ENCODE measurements at places on chromosomes 13 and 19.
A peak's percentile ranks its signal among the peaks of the same experiment; 100 is the strongest.

GRCh38 chr13:112172017-112172416 is 105.1 kb downstream of the SOX1 start:
- DNase-seq, result no peak

DNA sequence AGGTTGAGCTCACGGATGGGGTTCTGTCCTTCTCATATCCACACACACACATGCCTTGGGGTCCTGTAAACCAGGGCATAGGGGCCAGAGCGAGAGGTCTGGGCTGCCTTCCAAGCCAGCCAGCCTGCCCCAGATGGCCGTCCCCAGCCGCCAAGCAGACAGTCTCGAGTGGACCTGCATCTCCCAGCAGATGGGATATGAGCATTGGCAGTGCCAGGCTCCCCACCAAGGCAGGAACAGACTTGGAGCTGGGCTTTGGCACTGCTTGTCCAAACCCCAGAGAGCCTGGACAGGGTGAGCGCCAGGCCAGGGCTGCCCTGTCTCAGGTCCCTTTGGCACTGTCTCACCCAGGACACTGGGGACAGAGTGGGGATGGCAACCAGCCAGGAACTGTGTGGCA is 130.4 kb downstream of the DPF1 start:
- peak; percentile 27 for DNase-seq

- no peak for DNase-seq
Measured at GRCh38 chr13:85223883-85224656, 575.1 kb downstream of the SLITRK6 start.

DNA sequence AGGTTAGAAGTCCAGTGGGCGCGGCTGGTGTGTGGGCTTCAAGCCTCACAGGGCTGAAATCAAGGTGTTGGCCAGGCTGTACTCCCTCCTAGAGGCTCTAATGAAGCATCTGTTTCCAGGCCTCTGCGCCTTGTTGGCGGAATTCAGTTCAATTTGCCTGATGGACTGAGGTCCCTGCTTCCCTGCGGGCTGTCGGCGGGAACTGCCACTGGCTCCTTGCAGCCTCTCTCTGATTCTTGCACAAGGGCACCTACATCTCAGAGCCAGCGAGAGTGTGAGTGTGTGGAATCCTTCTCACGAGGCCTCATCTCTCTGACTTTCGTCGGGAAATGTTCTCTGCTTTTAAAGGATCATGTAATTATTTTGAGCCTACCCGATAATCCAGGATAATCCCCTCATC is 128.6 kb downstream of the DLEU7 start:
- DNase-seq, result no peak

DNA sequence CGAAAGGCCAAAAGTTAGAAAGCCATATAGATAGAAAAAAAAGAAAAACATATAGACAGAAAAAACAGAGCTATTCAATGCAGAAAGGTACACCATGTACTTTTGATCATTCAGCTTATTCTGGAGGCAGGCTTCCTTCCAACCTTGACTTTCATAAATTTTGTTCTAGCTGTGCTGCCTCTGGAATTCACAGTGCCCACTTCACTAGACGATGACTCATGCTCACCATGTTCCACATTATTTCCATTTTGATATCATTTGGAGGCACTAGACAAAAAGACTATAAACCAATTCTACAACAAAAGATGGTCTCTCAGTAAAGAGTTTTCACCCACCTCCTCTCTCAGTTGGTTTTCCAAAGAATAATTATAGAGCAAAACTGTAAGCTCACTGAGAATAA is 229.0 kb upstream of the IPO5 start:
- DNase-seq, result no peak

DNA sequence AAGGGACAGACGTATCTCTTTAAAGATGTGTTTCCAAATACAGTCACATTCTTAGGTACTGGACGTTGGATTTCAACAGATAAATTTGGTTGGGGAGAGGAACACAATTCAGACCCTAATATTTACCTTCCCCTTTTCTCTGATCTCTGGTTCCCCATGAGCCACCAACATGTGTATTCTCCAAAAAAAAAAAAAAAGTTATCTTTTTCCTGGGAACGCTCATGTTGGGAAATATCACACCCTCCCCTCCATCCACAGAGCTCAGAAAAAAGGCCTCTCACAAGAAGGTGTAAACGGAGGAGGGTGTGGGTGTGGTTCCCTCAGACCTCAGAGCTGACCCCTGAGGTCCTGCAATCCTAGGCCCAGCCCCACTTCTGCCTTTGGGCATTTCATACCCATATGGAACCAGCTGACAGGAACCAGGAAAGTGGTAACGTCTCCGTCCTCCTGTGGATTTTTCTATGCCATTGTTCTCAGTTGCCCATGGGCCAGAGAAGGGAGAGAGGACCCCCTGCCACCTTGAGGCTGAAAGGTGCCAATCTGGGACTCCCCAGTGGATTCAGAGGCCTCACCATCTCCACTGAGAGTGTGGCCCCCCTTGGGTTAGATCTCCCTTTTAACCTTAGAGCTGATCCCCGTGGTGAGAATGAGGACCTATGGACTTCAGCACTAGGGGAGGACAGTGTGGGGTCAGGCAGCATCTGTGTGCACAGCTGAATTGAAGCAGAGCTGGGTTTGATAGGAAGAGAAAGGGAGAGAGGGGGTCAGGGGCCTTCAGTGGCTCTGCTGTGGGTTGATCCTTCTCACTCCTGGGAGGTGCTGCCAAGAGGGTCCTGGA is 8.4 kb upstream of the SIGLEC12 start:
- no peak for DNase-seq

DNA sequence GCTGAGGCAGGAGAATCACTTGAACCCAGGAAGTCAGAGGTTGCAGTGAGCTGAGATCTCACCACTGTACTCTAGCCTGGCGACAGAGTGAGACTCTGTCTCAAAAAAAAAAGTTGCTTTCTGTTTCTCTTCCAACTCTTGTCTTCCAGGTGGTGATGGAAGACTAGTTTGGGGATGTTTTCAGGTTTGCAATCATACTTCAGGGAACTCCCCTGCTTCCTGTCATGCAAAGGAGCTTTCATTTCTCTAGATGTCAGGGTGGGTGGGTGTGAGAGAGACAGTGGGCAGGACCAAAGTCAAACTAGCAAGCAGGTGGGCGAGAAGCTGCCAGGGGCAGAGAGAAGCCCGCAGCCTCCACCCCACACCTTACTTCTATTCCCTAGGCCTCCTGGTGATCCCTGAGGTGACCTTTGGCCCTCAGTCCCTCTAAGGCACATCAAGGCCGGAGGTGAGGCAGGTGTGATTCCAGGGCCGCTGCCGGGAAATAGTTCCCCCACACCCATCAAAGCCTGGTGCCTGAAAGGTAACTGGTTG is 25.7 kb downstream of the CCNE1 start:
- no peak for DNase-seq

DNA sequence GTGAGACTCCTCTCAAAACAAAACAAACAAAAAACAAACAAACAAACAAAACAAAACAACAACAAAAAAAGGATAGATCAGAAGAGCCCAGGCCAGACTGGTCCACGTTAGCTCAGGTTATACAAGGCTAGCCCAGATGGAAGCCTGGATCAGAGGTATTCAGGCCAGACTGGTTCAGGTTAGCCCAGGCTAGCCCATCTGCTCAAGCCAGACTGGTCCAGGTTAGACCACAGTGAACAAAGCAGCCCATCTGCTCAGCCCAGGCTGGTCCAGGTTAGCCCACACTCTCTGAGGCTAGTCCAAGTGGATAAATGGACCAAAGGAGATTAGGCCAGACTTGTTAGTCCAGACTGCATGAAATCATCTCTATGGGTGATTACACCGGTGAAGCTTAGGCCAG is 41.2 kb downstream of the CCL25 start:
- DNase-seq, result no peak

- DNase-seq, result peak; percentile 29
Measured at GRCh38 chr13:76992548-76993001, 694 bp downstream of the CLN5 start.

- DNase-seq, result no peak
Measured at GRCh38 chr13:99986741-99987140, 5.2 kb downstream of the ZIC2 start.

- DNase-seq, result no peak
Measured at GRCh38 chr19:37941782-37942515, 34.9 kb downstream of the SIPA1L3 start.

GRCh38 chr19:45352914-45353796 is 12.6 kb downstream of the KLC3 start:
- no peak for DNase-seq

GRCh38 chr19:3477951-3478350 is 2.4 kb downstream of the SMIM24 start:
- DNase-seq, result no peak

- DNase-seq, result no peak
Measured at GRCh38 chr19:29105629-29106292, 107.2 kb downstream of the UQCRFS1 start.

DNA sequence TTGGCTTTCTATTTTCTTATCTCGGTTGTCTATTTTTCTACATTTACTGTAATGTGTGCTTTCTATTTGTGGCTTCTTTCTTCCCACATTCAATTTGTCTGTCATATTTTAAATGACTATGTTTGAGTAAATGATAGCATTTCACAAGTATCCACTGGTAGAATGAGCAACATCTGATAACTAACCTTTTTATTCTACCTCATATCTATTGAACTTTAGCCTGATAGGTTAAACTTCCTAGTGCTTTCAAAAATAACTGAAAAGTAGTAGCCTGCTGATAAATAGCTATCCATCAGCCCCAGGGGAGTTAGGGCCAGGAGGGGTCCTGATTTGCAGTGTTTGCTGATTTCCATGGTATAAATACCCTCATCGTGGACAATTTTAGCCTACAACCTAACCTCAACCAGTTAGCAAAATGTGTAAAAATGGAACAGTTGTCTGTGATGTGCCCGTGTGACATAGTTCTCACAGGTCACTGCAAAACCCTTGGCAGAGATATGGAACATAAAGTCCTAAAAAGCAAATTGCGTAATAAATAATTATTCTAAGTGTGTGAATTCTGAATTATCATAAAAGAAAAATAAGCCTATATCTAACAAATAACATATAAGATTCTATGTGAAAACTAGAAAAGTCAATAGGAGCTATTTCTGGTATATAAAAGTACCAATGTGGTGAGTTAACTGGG is 32.1 kb downstream of the KCTD12 start:
- no peak for DNase-seq

DNA sequence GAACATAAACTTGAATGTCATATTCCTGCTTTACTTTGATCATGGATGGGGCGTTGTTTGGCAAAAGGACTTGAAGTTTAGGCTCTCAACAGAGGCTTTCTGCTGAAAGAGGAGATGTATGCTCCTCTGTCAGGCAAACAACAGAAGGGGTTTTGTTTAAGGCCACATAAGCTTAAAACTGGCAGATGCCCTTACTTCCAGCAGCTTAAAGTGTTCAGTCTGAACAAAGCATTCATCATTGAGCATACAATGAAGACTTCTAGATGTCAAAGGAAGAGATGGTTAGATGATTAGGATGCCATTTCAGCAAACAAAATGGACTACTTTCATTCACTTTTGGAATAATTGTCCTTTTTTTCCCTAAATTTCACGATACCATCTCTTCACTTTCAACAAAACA is 484.5 kb downstream of the SLITRK6 start:
- DNase-seq, result no peak

DNA sequence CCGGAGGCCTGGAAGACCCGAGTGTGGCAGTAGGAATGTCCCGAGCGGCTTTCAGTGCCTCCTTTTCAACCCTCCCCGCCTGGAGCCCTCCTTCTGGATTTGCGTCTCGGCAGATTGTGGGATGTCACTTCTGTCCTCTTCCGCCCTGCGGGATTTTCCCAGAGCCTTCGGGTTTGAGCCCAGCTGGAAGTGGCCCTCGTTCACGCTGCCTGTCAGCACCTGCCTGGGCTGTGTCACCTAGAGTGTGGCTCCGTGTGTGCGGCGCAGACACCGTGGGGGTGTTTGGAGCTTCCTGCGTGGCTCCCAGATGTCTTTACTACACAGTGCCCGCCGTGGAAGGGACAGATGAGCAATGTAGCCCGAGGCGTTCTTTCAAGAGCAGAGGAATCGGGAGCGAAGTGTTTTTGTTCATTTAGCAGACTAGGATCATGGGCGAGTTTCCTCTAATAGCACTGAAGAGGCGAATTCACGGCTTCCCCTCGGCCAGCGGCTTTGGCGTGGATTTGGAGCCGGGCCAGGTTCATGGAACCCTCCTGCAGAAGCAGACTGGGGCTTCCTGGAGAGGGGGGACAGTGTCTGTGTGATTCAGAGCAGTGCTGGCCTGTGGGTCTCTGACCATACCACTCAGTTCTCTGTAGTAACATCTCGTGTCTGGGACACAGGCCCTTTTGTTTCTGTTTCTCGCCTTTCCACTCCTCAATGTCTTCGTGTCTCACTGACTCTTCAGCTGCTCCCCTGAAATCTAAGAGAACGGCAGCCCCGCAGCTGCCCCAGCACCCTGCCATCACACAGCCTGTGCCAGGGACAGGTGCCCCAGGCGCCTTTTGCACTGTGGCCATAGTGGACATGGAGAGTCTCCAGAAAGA is 68.0 kb downstream of the KDM4B start:
- peak; percentile 66 for DNase-seq

- DNase-seq, result peak; percentile 22
Measured at GRCh38 chr13:27450921-27451471, 632 bp upstream of the MTIF3 start.

DNA sequence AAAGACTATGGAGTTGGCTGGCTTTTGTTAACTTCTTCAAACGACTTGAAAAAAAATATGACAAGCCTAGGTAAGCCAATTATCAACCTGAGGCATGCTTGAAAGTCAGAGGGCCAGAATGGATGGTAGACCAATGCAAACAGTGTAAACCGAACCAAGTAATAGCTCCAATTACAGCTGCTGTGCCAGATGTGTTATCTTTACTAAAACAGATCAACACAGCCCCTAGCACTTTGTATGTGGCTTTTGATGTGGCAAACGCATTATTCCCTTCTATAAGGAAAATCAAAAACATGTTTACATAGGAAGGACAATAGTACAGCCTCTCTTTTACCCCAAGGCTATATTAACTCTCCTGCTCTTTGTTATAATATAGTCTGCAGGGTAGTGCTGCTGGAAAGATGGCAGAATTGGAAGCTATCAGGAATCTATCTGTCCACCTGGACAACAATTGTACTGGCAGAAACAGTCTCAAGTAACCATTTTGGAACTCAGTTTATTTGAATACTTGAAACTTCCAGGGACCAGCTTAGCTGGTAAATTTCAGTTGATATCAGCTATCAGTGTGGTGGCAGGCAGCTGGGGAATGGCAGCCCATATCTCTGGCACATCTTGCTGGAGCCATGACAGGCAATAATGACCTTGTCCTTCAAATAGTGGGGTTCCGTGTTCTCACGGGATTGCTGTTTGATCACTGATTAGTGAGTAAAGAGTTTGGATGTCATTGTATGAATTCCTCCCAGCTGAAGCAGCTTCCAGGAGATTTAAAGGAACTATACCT is 144.4 kb upstream of the WASF3 start:
- DNase-seq, result no peak

- no peak for DNase-seq
Measured at GRCh38 chr13:48695776-48696175, 42.0 kb downstream of the CYSLTR2 start.

- no peak for DNase-seq
Measured at GRCh38 chr13:109500146-109500773, 286.1 kb downstream of the IRS2 start.

- no peak for DNase-seq
Measured at GRCh38 chr19:38247126-38247525, 9.0 kb downstream of the PPP1R14A start.

DNA sequence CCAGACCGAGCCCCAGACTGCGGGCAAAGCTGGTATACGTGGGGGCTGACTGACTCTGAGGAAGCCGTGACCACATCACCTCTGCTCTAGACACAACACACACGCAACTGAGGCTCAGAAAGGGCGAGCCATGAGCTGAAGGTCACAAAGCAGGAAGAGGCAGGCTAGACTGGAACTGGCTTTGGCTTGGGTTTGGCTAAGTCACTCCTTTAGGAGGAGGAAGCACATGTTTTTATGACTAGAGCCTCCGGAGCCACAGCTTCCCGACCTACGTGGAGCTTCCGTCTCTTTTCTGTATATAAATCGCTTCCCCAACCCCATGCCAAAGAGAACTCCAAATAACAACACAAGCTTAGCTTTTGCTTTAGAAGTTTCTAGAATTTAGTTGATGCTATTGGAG is 48.0 kb downstream of the RFX2 start:
- no peak for DNase-seq

All from posterior cingulate gyrus (tissue), 11 donors.